ENCODE measurements at places on chromosomes 5 and 9.
A peak's percentile ranks its signal among the peaks of the same experiment; 100 is the strongest.

DNA sequence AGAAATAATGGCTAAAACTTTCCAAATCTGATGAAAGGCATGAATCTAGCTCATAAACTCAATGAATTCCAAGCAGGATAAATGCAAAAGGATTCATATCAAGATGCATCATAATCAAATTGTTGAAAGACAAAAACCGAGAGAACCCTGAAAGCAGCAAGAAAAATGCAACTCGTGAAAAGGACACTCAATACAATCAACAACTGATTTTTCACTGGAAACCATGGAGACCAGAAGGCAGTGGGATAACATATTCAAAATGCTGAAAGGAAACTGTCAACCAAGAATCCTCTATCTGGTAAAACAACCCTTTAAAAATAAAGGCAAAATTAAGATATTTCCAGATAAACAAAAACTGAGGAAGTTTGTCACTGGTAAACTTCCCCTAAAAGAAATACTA, 9.5 kb downstream of the FBXL17 start:
- DNase-seq: no peak

DNA sequence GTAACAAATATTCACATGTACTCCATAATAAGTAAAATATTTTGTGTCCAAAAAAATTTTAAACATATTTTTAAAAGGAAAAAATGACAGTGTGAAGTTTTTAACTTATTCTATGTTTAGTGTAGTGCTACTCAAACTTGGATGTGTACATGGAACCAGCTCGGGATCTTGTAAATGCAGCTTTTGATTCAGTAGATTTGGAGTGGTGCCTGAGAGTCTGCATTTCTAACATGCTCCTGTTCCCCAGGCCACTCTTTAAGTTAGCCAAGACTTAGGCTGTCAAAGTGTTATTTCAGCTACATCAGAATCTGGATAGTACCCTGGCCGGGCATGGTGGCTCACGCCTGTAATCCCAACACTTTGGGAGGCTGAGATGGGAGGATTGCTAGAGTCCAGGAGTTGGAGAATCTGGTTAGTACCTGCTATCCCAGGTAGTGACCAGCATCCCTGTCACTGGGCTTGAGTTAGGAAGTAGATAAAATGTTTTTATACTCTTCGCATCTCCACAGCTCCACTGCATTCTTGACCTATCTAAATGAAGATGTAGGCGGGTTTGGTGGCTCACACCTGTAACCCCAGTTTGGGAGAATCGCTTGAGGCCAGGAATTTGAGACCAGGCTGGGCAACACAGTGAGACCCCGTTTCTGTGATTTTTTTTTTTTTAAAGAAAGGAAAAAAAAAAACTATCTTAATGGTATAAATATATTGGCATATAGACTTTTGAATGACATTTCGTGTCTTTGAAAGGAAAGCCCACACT, 60.7 kb upstream of the TTC23L start:
- no peak for DNase-seq

DNA sequence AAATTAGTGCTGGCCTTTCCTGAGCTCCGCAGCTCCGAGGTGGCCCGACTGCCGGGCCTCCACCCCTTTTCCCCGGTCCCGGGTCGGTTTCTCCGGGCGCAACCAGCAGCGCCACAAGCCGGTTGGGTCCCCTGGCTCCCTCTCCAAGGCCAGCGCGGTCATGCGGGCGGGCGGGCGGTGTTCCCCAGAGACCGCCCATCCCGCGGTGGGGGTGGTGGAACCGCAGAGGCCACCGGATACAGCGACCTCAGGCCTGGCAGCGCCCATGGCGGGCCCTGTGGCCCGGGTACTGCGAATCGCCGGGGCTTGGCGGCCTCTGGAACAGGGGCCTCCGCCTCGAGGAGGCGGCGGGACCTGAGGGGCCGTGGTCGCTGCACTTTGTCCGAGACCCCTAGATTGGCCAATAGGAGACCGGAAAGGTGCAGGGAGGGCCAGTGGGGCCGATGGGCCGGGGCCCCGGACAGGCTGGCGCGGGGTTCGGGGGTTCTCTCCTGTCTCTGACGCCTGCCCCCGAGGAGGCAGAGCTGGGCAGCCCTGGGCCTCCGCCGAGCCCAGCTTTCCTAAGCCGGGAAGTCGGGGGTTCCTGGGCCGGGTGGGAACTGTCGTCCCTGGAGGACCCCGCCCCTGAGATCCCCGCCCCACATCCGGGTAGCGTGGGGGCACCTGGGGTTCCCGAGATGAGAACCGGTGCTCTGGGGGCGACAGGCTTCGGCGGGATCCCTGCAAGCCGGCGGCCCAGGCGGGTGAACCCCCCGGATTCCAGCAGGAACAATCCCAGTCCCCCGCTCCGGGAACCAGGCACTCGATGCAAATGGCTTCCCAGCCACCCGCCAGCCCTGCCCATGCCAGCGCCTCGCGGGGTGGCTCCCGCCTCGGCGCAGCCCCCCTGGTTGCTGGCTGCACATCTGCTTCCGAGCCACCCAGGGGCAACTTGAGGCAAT, 293.9 kb downstream of the ZSWIM6 start:
- peak; percentile 13 for DNase-seq

GRCh38 chr5:132480893-132481595, 9.5 kb downstream of the IRF1 start:
- DNase-seq: peak; percentile 20

GRCh38 chr9:133603135-133603927, 5.9 kb downstream of the FAM163B start:
- no peak for DNase-seq

DNA sequence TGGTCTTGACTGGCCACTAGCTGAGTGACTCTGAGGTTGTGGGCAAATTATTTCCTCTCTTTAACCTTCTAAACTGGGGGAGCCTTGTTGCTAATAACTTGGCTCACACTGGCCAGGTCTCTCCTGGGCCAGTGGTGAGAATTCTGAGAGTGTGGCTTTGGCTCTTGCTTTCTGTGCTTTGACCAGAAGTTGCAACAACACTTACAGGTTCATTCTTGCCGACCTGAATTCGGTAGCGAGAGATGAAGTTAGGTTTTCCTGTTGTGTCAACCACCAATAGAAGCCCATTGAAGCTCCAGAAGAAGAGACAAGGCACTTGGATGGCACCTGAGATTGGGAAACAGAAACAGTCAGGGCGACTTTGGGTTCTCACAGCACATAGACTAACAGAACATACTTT, 19.8 kb downstream of the FAXDC2 start:
- DNase-seq: no peak

DNA sequence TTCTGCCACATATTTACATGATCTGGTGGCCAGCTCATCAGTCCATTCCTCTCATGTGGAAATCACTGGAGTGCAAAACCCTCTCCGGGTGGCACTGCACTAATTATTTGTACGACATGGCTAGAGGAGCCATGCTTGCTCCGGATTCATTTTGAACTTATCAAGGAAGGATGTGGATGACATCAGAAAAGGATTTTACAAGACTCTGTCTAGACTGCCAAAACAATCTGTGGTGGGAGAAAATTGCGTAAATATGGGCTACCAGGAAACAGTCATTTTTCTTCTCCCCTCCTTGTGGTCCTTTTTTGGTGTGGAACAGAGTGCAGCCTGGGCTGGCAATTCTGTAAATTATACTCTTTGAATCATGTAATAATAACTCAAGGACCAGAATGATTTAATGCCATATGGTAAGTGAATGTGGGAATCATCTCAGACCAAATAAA, 123.4 kb upstream of the IFNE start:
- DNase-seq: no peak

GRCh38 chr9:84817038-84817437, 147.5 kb downstream of the NTRK2 start:
- DNase-seq: no peak

GRCh38 chr5:98786191-98786853, 12.9 kb downstream of the RGMB start:
- DNase-seq: no peak

- DNase-seq: no peak
These were observed 7.7 kb upstream of the DMRT2 start for GRCh38 chr9:1042466-1042865.

DNA sequence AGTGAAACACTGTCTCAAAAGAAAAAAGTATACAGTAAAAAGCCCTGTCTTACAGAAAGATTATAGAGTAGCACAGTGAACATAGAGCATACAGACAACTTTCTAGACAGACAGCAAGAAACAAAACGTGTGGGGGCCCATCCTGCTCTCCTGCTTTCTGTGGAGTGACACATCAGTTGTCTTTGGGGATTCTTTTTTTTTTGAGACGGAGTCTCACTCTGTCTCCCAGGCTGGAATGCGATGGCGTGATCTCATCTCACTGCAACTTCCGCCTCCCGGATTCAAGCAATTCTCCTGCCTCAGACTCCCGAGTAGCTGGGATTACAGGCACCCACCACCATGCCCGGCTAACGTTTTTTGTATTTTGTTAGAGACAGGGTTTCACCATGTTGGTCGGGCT, 14.9 kb downstream of the CDHR2 start:
- DNase-seq: no peak

GRCh38 chr9:22031655-22032411, 22.7 kb upstream of the CDKN2B start:
- DNase-seq: no peak

DNA sequence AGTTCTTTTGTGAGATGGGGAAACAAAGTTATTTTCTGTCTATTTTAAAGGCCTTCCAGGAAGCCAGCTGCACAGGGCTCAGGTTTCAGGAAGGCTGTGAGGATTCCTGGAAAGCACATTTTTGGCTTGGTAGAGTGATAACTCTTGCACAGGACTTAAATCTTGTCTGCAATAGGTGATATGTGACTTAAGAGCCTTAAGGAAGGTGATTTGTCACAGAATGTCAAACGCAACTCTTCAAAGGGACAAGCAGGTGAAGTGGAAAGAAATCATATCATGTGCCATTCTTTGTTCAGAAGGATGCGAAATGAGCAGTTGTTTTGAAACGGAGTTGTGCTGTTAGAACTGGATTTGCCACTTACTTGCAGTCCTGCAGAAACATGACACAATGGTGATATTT, 459.3 kb downstream of the MAT2B start:
- DNase-seq: no peak

All from stimulated activated CD4-positive, alpha-beta T cell treated with anti-CD3 and anti-CD28 coated beads, Interleukin-4, amount 100 ng/mL, for 24 hours (primary cell).